Stimulated activated CD4-positive, alpha-beta T cell treated with anti-CD3 and anti-CD28 coated beads, Interleukin-15, amount 100 ng/mL, for 1 hour (primary cell): ENCODE measurements at places on chromosomes 7 and 10.

DNA sequence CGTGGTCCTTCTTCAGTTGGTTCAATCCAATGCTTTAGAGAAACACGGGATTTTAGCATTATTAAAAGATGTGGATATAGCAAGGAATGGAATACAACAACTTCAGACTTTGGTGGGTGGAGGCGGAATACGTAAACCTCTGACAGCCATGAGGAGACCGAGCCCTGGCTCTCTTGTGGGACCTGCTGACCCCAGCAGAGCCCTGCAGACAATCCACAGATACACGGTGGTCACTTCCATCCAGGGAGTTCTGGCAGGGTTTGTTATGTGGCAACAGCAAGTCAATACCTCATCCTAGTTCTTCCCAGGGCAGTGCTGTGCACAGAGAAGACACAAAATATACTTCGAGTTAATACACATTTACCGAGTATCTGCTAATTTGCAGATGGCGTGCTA, 118.5 kb upstream of the DIP2C start:
- DNase-seq, result no peak

DNA sequence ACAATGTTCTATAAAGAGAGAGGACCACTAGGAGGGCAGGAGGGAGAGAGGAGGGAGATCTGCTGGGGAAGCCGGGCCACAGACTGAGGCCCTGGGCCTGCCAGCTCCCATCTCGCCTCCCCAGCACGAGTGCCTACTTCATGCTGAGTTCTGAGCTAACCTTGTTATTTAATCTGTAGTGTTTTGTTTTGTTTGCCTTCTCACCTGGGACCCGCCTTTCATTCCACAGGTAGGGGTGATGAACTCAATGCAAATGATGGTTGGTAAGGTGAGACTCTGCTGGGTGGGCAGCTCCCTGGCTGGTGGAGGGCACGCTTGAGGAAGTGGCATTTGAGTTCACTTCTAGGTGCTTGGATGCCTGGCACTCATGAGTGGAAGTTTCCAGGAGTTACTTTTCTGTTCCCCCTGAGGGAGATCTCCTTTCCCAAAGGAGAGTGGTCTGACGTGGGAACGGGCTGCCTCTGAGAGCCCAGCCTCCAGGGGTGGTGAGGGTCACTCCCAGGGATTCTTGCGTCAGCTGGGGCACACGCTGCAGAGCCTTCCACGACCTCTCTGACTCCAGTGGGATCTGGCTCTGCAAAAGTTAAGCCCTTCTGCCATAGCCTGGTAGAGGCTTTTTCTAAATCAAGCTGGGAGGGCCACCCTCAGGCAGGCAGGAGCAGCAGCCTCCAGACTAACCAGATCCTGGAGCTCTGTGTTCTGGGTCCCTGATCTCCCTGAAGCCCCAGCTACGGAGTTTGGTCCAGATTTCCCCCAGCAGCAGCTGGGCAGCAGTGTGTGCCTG, 22.4 kb downstream of the UBTD1 start:
- no peak for DNase-seq

GRCh38 chr10:45034301-45034700, 33.6 kb downstream of the ZNF22 start:
- DNase-seq, result no peak

- no peak for DNase-seq
These were observed 28.0 kb upstream of the RSU1 start for GRCh38 chr10:16845248-16845647.

- no peak for DNase-seq
These were observed 1.4 kb downstream of the MXI1 start for GRCh38 chr10:110208614-110209453.

DNA sequence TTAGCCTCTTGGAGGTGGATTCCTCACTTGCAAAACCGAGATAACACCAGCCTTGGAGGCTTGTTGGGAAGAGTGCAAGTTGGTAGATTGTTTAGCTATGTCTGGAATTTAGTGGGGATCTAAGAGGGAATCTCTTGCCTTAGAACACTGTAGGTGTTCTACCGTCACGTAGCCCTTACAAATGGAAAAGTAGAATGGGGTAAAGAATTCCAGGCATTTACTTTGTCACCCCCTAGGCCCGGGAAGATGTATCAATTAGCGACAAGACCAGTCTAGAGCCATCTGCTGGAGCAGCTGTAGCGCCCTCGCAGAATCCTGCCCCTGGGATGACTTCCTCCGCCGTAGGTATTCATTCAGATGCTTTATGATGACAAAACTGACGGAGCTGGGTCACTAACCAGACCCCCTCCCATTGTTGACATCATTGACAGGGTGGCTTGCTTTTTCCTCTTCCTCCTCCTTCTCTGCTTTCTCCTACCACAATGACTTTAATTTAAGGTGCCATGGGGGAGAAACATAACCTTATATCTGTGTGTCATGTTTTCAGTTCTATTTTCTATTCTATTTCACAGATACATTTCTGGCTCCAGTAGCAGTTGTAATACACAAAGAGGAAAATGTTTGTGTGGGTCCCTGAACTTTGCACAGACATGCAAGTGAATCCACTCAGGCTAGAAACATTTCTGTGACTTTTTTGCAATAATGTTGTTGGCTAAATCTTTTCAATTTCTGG, 262.6 kb upstream of the LYZL1 start:
- no peak for DNase-seq

DNA sequence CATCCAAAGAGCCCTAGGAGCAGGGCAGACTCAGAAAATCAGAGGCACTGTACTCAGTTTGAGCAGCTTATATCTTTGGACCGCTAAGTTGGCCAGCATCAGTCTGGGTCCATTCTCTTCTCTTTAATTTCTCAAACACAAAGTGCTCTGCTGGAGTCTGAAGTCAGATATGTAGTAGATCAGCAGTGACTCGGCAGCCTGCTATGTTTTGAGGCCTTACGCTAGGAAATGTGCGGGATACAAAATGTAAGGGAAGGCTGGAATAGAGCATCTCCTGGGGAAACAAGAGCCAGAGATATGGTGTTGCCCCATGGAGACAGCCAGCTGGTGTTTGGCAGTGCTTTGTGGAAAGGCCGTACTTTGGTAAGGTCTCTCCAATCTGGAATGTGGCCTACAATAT, 60.6 kb upstream of the VKORC1L1 start:
- no peak for DNase-seq

GRCh38 chr7:57305192-57305748, 144.7 kb upstream of the ZNF716 start:
- DNase-seq, result no peak

GRCh38 chr7:142345811-142346210, 88.0 kb upstream of the PRSS58 start:
- DNase-seq, result no peak

GRCh38 chr7:44210107-44210506, 9.3 kb downstream of the YKT6 start:
- no peak for DNase-seq

DNA sequence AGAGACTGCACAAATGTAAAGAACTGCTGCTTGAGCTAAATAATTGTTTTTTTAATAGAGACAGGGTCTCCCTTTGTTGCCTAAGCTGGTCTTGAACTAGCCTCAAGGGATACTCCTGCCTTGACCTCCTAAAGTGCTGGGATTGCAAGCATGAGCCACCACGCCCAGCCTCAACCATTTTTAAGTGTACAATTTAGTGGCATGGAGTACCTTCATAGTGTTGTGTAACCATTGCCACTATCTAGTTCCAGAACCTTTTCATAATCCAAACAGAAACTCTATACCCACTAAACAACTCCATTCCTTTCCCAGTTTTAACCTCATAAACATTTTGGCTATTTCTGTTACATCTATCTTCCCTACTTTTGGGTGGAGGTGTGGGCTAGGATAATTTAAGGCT, 6.7 kb downstream of the EIF4H start:
- no peak for DNase-seq

DNA sequence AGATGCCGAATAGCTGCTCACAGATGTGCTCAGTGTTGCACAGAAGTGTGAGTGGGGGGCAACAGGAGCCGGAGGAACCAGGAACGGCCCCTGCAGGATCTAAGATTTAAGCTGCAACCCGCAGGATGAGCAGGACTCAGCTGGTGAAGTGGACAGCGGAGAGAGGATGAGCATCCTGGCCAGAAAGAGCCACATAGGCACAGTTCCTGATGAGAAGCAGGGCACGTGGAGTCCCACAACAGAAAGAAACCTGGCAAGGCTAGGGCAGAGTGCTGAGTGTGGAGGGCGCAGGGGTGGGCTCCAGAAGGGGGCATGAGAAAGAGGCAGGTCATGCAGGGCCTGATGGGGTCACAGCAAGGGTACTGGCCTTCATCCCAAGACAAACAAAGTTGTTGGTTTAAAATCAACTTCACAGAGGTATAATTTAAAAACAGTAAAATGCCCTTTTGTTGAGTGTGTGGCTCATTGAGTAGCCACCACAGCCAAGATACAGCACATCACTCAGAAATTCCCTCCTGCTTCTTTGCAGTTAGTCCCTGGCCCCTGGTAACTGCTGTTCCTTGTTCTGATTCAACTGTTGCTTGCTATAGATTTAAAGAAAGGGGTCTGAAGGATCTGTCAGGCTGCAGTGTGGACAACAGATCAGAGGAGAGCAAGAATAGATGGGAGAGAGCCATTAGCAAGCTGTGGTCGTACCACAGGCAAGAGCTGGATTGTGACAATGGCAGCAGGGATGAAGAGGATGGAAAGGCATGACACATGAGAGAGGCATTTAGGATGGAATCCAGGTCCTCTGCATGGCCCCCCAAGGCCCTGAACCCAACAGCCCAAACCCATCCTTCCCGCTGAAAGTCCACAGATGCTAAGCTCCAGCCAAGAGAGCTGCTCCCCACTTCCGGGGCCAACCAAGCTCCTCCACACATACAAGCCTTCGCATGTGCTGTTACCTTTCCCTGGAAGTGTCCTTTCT, 53.1 kb upstream of the OSBPL3 start:
- no peak for DNase-seq

GRCh38 chr7:71301167-71301566, 169.2 kb downstream of the GALNT17 start:
- DNase-seq, result no peak

DNA sequence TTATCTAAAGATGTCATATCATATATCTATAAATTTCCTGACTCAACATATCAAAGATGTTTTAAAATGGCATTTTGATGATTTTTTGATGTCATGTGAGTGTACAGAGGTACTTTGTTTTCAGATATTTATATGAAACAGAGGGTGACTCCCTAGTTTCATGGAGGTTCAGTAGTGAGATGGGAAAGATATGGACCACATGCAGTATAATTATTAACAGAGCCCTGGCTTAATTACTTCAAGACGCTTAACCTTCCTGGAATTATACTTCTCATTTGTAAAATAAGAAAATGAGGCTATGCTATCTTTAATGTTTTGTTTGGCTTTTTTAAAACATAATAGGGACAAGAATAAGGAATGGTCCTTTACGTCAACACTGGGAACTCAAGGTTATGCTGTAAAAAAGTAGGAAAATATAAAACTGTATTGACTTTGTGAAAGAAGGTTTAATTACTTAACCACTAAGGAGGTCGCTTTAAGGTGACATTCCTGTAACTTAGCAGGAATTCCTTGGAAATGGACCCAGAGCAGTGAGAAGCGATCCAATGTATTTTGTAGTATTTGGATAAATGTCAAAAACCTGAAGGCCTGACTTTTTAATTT, 821.0 kb upstream of the IGFBP3 start:
- DNase-seq, result no peak

- no peak for DNase-seq
These were observed 101.1 kb downstream of the GPR85 start for GRCh38 chr7:112985377-112985987.

DNA sequence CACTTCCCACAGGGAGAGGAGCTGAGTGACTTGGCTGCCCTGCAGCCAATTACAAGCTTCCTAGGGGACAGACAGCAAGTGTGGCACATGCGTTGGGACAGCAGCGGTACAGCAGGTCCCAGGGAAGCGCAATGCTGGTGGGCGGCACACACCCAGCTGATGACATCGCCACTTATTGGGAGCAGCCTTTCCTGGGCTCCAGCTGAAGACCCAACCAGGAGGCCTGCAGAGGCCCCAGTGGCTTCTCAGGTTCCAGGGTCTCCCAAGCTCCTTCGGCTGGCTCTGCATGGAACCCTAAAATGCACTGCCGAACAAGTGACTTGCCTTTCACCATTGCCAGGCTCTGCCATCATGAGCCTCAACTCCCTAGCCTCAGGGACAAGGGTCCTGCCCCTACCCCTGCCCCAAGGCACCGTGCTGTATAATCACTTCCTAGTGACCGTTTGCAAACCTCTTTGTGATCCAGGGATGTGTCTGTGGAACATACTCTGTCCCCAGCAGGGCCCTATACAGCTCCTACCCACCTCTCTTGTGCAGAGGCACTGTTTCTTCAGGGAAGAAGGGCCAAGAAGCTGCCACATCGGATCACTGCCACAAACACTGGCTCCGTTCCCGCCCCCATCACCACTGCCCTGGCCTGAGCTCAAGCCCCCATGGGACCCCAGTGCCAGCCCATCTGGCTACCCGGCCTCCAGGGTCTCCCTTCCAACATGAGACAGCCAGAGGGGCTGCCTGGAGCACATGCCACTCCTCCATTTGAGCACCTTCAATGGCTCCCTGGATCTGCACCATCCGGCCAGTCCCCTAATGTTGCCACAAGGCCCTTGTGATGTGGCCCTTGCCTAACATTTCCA, 19.3 kb upstream of the SLIT1 start:
- no peak for DNase-seq

- no peak for DNase-seq
These were observed 5.8 kb upstream of the AMZ1 start for GRCh38 chr7:2681929-2682799.

- no peak for DNase-seq
These were observed 47.0 kb downstream of the PTPRE start for GRCh38 chr10:127953876-127954275.

GRCh38 chr7:67380326-67380725, 383.7 kb downstream of the TYW1 start:
- DNase-seq, result no peak

- no peak for DNase-seq
These were observed 1.4 kb upstream of the DRGX start for GRCh38 chr10:49397036-49397999.

DNA sequence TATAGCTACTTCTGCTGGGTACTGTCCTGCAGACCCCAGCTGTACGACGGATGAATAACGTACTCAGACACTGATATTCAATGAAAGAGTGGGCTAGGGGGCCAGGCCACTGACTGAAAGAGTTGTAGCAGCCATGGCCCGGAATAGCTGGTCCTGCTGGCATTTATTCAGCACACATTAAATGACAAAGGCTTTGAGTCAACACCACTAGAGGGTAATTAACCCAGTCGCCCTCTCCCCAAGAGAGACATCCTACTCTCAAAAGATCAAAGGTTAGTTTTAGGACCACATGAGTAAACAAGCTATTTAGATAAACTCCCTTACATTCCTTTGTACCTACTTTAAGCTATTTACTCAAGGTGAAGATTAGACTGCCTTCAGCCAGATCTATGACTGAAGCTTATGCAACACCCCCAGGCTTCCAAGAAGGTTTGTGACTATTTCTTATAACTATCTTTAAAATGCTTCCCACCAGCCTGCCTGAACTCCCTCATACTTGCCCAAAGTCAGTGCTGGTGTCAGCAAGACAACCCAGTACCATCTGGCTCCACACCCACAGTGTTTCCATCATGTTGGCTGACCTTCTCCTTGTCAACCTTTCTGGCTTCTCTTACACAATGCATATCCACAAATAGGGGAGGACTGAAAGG, 629.1 kb downstream of the SORCS1 start:
- DNase-seq, result no peak

- DNase-seq, result no peak
These were observed 99.0 kb downstream of the UBE2H start for GRCh38 chr7:129853661-129854268.
